NCI-H146 (cell line): ENCODE measurements at places on chromosomes 13 and 19.

DNA sequence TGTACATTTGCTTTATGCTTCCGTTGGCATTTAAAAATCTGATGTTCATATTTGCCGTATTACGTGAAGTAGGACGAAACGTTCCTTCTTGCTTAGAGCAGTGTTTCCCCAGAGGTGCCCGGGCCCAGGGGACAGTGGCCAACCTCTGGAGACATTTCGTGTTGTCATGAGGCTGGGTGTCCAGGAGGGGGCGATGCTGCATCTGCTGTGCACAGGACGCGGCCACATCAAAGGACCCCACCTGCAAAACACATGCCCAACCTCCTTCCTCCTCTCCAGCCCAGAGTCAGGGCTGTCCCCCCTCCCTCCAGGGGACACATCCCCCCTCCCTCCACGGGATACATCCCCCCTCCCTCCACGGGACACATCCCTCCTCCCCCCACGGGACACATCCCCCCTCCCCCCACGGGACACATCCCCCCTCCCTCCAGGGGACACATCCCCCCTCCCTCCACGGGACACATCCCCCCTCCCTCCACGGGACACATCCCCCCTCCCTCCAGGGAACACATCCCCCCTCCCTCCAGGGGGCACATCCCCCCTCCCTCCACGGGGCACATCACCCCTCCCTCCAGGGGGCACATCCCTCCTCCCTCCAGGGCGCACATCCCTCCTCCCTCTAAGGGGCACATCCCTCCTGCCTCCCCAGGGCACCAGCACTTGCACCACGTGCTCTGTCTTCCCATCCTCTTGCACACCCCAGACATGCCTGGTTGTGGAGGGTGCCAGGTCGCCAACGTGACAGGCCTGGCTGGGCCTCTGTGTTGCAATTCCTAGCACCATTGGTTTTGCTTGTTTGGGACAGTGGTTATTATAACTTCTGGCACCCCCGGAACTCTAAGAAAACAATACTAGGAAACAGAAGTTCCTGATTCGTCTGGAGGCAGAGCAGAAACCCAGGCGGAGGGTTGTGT is 46.7 kb downstream of the GAS6 start:
- peak; percentile 87 for DNase-seq

DNA sequence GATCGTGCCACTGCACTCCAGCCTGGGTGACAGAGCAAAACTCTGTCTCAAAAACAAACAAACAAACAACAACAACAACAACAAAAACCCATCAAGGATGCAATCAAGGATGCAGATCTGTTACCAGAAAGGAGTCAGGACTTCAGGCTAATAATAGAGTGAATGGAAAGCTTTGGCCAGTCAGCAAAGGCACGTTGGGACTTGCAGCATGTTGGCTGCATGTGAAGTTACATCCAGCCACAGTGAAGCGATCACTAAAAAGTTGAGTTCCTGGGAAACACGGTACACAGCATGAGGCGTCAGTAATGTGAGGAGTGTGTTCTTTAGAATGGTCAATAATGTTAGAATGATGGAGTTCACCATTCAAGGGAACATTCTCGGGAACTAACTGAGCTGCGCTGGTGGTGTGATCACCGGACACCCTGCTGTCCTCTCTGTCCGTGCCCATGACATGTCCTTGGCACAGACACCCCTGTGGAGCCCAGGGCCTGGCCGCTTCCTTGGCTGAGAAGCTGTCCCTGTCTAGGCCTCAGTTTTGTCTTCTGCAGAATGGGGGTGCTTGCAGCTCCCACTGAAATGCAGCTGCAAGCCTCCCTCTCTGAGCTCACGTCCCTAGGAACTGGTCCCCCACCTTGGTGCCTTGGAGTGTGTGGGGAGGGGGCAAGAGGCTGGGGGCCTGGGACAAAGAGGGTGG is 2.3 kb upstream of the LGALS7B start:
- no peak for DNase-seq

- DNase-seq, result peak; percentile 70
Measured at GRCh38 chr19:11578258-11579142, 1.1 kb upstream of the ACP5 start.

GRCh38 chr13:51869916-51870315 is 8.1 kb downstream of the CCDC70 start:
- no peak for DNase-seq

DNA sequence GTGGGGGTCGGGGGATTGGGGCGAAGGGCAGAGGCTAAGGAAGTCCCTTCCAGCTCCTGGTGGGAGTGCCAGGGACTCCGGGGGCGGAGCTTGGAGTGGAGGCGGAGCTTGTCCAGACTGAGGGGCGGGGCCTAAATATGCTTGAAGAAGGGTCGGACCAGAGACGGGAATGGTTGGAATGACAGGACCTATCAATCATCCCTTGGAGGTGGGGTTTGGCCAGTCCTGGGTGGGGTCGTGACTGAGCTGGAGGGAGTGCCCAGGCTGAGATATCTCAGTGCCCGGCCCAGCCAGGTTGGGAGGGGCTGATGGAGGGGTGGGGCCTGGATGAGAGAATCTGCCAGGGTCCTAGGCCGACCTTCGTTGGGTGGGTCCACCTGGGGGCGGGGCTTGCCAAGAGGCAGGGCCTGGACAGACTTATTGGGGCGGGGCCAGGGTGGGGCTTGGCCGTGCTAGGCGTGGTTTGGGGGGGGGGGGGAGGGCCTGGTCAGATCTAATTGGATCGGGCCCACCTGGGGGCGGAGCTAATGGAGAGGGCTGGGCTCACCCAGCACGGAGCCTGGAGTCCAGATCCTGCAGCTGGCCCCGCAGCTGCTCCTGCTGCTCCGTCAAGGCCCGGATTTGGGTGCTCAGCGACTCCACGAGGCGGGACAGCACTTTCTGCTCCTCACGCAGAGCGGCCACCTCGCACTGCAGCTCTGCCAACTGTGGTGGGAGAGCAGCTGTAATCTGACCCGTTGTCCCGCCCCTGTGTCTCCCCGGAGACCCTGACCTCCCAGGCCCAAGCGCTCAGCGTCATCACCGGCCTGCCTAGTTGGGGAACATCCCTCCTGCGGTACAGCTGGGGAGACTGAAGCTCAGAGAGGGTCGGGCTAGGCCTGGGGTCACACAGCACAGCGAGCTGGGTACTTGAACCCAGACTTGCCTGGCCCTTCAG is 2.6 kb upstream of the WIZ start:
- DNase-seq, result peak; percentile 77

DNA sequence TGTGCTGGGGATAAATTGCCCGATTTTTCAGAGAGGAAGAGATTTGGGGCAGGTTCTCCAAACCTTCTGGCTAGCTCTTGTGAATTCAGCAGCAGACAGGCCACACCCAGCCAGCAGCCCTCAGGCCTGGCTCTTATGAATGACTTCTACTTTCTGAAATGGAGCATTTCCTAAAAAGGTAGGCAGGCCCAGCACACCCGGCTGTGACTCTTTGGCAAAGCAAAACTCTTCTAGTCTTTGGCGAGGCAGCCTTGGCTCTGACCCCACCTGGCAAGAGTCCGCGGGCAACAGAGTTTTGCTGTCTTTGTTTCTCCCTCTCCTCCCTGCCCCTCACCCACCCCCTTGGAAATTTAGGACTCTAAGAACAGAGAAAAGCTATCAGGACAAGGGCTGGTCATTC is 221.2 kb downstream of the ZNF536 start:
- DNase-seq, result no peak

DNA sequence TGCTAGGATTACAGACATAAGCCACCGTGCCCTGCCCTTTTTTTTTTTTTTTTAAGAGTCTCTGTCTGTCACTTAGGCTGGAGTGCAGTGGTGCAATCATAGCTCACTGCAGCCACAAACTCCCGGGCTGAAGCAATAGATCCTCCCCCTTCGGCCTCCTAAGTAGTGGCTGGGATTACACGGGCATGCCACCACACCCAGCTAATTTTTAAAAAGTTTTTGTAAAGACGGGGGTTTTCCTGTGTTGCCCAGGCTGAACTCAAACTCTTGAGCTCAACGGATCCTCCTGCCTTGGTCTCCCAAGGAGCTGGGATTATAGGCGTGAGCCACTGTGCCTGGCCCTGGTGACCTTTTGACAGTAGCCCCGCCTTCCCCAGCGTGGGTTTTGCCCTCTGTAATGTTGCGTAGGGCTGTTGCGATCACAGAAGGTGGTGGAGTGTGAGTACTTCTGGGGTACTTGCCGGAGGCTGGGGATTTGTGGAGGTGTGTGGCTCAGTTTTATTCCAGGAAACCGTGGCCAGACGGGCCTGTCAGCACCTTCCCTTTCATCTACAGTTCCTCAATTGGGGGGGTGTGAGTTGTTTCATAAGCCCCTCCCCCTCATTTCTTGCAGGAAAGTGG is 11.6 kb upstream of the RETN start:
- no peak for DNase-seq

GRCh38 chr13:42305503-42305902 is 33.6 kb downstream of the AKAP11 start:
- no peak for DNase-seq

GRCh38 chr19:34926685-34927375 is at the start of gene ZNF30:
ZNF30 (plus strand) TSS chr19:34926903; CDS start chr19:34929948, 3,045 bp downstream.
- peak; percentile 91 for DNase-seq

DNA sequence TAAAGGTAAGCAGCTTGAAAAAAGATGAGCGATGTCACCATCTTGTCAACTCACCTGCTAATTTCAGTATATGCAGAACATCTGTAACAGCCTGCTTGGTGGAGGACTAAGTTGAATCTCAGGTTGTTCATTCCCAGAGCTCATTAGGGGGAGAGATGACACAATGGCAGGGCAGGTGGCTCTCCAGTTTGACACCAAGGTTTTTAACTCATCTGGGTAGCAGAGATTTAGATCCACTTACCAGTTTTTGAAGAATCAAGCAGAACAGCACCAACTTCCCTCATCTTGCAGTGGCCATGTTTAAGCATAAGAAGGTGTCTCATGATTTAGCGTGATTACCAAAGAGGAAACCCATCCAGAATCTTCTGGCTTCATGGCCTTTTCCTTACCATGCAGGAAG is 168.3 kb downstream of the TSHZ3 start:
- no peak for DNase-seq

GRCh38 chr19:31882709-31883108 is 462.7 kb upstream of the ZNF507 start:
- no peak for DNase-seq

DNA sequence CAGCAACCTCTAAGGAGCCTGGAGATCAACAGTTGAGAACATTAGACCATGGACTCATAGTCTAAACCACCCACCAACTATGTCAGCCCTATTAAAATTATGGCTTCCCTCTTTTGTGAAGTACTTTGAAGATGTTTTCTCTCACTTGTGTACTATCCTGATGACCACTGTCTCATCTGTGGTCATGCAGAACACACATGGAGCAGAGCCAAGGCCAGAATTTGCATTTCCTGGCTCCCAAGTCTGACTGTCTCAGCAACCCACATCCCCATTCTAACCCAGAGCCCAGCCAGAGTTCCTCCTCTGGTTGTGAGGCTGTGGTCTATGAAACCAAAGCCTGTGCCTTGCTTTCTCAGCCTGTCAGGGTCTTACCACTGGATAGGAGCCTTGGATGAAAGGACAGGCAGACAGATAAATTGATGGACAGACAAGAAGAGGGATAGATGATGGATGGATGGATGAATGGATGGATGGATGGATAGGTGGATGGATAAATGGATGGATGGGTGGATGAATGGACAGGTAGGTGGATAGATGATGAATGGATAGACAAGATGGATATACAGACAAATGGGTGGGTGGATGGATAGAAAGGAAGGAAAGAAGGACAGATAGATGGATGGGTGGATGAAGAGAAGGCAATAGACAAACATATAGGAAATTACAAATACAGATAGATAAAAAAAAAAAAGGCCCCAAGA is 35.4 kb downstream of the ZNF557 start:
- no peak for DNase-seq

DNA sequence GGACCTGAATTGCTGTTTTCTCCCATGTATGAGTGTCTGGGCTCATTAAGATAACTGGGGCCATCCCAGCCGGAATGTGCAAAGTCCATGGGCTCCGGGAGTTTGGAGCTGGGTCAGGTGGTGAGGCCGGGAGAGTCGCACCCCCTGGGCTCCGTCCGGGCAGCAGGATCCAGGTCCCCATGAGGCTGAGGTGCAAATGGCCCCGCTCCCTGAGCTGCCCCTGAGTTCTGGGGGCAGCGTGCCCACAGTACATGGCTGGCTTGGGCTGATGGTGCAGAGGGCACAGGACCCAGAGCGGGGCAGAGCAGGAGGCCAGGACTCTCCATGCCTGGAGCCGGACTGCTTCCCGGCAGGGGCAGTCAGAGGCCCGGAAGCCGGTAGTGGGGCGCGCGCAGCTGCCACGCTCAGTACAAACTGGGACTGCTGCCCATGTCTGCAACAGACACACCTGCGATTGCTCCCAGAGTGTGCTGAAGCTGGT is 136.0 kb downstream of the KDM4B start:
- DNase-seq, result no peak

DNA sequence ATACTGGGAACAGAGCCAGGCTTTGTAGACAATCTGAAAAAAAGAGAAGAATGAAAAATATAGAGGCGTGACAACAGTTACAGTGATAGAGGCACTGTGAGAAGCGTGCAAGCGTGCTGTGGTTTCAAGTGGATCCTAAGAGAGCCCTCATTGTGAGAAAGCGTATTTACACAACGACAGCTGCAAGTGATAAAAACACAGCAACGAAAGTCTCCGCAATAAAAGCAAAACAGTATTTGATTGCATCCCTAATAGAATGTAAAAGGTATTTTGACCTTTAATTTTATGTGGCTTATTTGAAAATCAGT is 642.7 kb upstream of the ARGLU1 start:
- peak; percentile 50 for DNase-seq

GRCh38 chr13:48486362-48486761 is 46.5 kb downstream of the RCBTB2 start:
- no peak for DNase-seq

DNA sequence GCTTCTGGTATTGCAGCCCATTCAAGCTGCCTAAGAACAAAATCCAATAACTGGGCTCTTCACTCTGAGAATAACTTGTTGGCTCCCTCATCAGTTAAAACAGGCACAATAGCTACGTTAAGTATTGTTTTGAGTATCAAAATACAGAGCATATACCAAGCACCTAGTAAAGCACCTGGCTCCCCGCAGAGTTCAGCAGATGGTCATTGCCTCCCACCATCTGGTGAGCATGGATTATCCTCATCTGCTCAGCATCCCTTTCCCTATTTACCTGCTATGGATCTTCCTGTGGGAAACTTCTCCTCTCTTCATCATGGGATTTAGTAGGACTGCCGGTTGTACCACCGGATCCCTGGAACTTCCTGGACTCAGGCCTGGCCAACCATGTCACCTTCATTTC is 199.2 kb upstream of the MAB21L1 start:
- peak; percentile 59 for DNase-seq

- DNase-seq, result no peak
Measured at GRCh38 chr13:22012686-22013085, 341.8 kb downstream of the FGF9 start.

GRCh38 chr13:35473802-35474201 is 2.7 kb downstream of the MAB21L1 start:
- DNase-seq, result no peak

- DNase-seq, result no peak
Measured at GRCh38 chr13:32200741-32201140, 114.4 kb downstream of the ZAR1L start.

DNA sequence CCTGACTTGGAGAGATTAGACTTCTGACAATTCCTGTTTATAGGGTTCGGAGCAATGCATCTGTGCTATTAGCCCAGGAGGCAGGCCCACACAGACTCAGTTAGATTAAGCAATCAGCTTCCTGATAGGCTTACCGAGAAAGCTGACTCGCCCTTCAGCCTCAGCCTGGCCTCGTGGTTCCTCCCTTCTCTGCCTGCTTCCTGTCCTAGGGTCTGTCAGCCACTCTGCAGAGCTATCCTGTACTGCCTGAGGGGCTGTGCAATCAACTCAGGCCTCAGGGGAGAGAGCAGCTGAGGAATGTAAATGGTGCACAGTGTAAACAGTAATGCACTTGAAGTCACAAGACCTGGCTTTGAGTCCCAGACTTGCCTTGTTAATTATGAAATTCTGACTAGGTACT is 30.7 kb downstream of the HTR2A start:
- DNase-seq, result peak; percentile 1

- DNase-seq, result no peak
Measured at GRCh38 chr13:112748947-112749735, 59.3 kb downstream of the ATP11A start.
